ENCODE measurements at places on chromosomes 16 and 17. TPM values are rescaled to one million over a fixed set of nuclear protein-coding genes. Genes with fewer than 3 reads are reported as not detected.

The CD79B gene
- 3.0 TPM for polyA plus RNA-seq

The B4GALNT2 gene
- not detected for polyA plus RNA-seq

The PRSS22 gene
- not detected for polyA plus RNA-seq

The TBC1D3B gene
- 10.4 TPM for polyA plus RNA-seq

The SLFN12L gene
- 0.59 TPM for polyA plus RNA-seq

Data from adrenal gland (tissue), 19 donors.